ENCODE measurements at places on chromosomes 5 and 9.
A peak's percentile ranks its signal among the peaks of the same experiment; 100 is the strongest.

- DNase-seq, result no peak
Measured at GRCh38 chr9:114995681-114996221, 65.4 kb upstream of the TNFSF8 start.

DNA sequence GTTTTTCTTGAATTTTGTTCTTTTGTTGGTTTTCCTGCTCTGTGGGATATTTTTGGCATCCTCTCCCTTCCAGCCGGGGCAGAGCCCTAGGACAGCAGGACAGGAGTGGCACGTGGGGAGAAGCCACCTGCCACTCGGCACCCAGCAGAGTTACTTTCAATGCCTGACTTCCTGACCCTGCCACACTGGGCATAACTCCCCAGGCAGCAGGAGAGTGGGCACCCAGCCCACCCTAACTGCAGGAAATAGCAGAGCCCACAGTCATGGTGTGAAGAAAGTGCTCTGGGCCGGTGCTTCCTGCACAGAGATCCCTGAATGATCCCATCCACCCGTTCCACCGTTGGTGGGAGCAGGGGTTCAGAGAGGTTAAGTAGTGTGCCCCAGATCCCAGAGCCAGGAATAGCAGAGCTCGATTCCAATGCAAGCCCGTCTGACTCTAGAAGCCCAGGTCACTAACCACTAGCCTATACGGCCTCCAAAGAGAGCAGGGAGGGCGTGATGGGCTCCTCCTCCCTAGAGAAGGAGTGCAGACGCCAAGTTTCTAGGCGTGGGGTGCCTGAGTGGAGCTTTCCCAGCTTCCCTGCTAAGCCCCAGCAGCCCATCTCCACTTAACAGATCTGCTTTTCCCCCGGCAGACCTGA, 8.1 kb upstream of the NUP214 start:
- DNase-seq, result no peak

- DNase-seq, result no peak
Measured at GRCh38 chr9:38298503-38298902, 94.0 kb upstream of the ALDH1B1 start.

DNA sequence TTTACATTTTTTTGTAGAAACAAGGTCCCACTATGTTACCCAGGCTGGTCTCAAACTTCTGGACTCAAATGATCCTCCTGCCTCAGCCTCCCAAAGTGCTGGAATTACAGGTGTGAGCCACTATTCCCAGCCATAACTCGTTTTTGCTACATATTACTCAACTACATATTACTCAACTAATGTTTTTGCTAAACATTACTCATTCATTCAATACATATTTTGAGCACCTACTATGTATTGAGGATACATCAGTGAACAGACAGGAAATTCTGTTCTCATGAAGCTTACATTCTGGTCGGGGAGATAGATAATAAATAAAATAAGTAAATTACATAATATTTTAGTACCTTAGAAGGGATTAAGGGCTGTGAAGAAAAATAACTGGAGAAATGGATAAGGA, 34.9 kb upstream of the STOM start:
- DNase-seq, result no peak

DNA sequence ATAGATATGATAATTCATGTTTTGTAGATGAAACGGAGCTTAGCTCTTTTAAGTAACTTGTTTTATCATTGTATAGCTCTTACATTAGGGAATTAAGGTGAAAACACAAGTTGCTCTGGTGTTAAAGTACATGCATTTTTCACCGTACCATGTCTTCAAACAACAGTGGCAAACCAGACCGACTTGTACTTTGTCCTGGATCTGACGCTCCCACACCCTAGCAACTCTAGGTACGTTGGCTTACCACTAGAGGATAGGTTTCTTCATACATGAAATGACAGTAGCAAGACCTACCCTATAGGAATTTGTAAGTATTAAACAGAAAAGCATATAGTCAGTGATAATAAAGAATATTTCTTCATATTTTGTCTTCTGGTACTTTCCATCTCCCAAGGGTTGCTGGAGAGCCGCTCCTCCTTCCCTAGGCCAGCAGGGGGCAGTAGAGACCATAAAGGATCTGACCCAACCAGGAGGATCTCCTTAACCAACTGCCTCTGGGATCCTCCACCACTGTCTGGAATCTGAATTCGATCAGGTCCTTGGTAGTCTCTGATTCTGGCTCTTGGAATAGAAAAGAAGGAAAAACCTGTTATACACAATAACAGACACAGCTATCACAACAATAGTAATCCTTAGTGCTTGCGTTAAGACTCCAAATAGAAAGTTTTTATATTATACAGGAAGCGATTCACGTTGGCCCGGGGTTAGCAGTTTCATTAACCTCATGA, 136.7 kb downstream of the CAVIN4 start:
- DNase-seq, result peak; percentile 10

- no peak for DNase-seq
Measured at GRCh38 chr9:84655447-84655846, 14.1 kb upstream of the NTRK2 start.

- no peak for DNase-seq
Measured at GRCh38 chr5:16812911-16813310, 123.2 kb downstream of the MYO10 start.

DNA sequence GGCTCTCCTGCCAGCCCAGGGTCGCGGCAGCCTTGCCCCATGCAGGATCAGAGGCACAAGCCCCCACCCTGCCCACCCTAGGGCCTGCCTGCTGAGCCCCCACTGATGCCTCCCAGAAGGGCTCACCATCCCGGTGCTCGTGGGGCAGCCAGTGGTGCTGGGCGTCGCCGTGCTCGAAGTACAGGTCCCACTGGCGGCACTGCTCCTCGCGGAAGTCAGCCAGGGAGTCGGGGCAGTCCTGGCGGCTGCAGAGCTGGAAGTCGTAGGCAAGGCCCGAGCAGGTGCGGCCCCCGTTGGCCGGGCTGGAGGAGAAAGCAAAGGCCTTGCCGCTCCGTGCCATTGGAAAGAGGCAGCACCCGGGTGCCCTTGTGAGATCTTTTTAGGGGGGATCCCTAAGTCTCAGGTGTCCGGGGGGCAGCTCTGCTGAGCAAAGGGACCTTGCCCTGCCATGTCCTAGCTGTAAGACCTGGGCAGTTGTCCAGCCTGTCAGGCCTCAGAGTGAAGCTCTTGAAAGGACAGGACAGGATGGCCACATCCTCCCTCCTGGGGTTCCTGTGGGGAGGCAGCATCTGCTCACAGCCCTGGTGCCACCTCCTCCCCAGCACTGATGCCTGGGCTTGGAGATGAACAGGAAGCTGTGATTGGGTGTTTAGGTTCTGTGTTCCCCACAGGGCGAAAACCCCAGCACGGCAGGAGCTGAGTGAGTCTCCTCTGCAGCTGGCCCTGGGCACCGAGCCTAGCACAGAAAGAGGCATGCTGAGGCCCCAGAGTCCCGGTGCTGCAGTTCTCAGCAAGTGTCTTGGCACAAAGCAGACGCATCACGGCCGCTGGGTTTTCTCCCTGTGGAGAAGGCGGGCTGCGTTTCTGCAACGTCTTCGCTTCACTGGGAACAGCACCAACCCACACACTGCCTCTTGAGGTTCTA, 77.7 kb downstream of the ZNF354C start:
- DNase-seq, result no peak

- no peak for DNase-seq
Measured at GRCh38 chr5:41445937-41446563, 64.4 kb downstream of the PLCXD3 start.

DNA sequence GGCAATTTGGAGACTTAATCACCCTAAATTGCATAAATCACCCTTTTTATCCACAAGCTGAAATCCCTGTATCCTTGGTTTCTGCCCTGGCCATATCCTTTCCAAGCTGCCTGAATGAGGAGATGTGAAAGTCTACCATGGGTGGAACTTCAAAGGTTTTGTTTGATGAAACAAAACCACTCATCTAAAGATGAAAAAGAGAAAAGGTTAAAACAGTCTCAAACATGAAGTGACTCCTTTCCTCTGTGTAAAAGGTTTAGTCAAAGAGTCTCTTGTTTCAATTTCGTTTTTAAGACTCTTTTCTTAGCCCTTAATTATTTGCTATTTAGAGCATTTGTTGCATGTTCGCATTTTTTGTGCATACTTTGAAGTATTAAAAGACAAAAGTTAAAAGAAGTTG, 11.2 kb downstream of the SLC45A2 start:
- no peak for DNase-seq

DNA sequence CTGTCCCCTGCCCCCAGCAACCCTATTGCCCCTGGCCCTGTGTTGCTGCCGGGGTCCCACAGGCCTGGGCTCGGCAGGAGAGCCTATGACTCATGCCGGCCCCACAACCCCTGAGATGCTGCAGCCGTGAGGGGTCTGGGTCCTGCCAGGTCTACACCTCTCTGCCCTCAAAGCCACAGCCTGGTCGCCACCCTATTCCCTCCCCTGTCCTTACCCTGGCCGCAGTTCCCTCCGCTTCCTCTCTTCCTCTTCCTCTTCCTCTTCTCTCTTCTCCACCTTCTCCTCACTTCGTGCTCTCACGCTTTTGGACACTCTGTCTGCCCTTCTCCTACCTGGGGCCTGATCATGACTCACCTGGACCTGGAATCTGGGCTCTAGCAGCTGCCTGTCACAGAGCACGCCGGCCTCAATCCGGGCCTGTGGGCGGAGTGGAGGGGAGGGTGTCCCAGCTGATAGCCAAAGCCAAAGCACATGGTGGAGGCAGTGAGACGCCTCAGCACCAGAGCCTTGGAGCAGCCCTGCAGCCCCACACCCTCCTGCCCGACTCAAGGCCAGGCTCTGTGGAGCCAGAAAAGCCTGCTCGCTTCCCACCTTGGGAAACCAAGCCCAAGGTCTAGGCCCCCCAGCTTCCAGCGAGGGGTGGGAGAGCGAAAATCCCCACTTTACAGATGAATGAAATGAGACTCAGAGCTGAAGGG, 26.8 kb upstream of the CSF1R start:
- DNase-seq, result no peak

- DNase-seq, result no peak
Measured at GRCh38 chr9:98146101-98146991, 27.3 kb upstream of the TRIM14 start.

GRCh38 chr5:100722657-100723056, 180.4 kb downstream of the ST8SIA4 start:
- DNase-seq, result no peak

DNA sequence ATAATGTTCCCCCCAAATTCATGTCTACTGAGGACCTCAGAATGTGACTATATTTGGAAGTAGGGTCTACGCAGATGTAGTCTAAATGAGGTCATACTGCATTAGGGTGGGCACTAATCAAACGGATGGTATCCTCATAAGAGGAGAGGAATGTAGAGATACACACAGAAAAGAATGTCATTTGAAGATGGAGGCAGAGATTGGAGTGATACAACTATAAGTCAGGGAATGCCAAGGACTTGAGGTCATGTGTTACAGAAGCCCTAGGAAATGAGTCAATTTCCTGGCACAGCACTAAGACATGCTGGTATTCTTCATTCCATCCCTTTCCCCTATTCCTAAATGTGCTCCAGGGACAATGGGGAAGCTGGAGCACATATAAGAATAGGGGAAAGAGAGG, 758 bp upstream of the PDCD1LG2 start:
- no peak for DNase-seq

GRCh38 chr5:11851416-11851815, 52.8 kb downstream of the CTNND2 start:
- DNase-seq, result no peak

DNA sequence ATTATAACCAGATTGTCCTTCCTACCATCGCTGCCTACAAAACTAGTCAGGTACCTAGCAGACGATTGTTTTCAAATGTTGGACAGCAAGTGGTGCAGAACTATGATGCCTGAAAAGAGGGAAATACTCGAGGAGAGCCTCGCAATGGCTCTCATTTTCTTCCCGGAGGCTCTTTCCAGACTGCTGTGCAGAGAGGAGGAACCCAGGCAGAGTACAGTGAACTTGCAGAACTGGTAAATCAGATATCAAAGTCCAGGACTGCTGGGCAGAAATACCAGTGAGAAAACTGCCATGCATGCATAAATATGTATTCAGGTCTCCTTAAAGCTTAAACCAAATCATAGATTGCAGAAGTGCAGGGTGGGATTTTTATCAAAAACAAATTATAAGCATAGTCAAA, 26.4 kb upstream of the UGT3A1 start:
- no peak for DNase-seq

GRCh38 chr5:81694726-81695125, 56.2 kb downstream of the SSBP2 start:
- DNase-seq, result no peak

GRCh38 chr5:66669086-66669861, 73.1 kb downstream of the MAST4 start:
- no peak for DNase-seq

DNA sequence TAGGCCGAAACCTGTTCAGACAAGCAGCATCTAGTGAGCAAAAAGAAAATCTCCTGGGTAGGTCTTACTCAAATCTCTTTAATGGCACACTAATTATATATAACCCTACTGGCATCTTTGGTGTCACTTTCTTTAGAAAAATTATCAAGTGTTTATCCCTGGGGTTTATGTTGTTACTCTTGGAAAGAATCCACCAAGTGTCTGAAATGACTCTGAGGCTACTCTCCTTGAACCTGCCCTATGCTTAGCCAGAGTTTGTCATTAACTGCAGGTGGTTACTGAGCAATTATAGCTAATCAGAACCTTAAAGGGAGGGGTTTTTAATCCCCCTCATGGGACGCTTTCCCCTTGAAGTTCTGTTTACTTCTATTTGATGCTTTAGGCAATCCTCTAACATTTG, 381.9 kb downstream of the PLK2 start:
- DNase-seq, result no peak

DNA sequence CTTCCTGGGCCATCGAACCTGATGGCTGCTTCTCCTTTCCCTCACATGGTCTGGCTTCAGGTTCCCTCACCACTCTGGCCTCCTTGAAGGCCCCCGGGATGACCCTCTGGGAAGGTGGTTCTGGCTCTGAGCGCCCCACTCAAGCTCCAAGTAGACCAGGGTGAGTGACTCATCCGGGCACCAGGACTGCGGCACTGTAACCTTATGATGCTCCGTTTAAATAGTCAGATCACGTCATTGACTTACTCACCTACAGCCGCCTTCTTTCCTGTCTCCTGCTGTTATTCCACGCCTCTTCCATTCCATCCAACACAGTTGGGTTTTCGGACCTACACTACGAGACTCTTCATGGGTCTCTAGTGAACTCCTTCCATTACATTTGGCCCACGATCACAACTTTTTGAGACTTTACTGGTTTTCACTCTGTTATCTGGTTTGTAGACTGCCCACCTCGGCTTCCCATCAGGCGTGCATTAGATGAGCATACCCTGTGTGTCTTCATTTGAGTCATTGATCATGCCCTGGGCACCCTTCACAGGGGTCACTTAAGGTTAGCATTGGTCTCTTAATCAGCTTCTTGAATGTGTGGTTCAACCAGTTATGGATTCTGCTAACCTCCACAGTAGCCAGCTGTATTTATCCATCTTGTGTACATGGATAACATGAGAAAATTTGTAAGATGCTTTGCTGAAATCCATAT, 138.8 kb upstream of the LMX1B start:
- no peak for DNase-seq

GRCh38 chr9:34430843-34431437, 27.4 kb downstream of the FAM219A start:
- DNase-seq, result no peak

DNA sequence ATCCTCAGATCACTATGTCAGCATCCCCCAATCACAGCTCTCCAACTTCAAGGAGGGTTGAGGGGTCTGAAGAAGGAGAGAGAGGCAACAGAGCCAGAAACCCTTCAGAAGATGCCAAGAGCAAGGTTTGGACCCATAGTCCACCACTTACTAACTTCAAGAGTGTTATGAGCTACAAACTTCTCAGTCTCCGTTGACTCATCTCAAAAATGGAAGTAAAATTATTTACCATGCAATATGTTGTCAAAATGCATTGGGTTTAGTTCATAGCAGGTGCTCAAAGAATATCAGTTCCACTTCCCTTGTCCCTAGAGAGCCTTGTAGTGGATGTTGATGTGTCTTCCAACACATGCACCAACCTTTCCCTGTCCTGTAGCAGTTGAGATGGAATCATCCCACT, 116.0 kb downstream of the KCNIP1 start:
- no peak for DNase-seq

GRCh38 chr5:157740229-157740610, 3.3 kb upstream of the LSM11 start:
- no peak for DNase-seq

All from activated T-cell treated with anti-CD3 and anti-CD28 coated beads for 24 hours (primary cell).